ENCODE measurements at places on chromosomes 11 and 22.

DNA sequence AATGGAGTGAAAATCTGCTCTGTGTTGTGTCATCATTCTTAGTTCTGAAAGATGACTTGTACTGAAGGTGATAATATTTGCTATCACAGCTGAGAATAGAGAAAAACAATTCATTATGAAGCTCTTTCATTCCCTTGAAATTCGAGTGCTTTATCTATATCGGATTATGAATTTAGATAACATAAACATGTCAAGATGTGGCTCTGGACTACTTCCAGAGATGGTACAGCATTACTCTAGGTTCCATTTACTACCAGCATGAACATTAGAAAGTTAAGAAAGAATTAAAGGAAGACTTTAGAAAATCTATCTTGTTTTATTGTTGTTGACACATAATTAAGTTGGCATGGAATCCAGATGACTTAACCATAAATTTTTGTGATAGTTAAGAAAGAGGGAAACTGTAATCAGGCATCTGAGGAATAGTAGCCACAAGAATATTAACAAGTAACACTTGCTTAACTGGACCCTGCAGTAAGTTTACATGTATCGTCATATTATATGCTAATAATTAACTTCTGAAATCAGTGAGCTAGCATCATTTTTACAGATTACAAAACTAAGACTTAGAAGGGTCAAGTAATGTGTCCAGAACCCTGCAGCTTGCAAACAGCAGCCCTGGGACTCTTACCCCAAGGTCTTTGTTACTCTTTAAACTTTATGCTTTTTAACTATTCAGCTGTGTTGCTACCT lies 182.6 kb downstream of the DDX10 start:
- no peak for DNase-seq

- DNase-seq = no peak
Measured at GRCh38 chr22:41380993-41381328, 781 bp upstream of the TEF start.

GRCh38 chr11:11108026-11108425 lies 245.0 kb downstream of the CSNK2A3 start:
- DNase-seq = no peak

GRCh38 chr22:38177044-38177443 lies 4.6 kb downstream of the PLA2G6 start:
- DNase-seq = no peak

- DNase-seq = no peak
Measured at GRCh38 chr22:30910358-30910757, 58.2 kb downstream of the MORC2 start.

DNA sequence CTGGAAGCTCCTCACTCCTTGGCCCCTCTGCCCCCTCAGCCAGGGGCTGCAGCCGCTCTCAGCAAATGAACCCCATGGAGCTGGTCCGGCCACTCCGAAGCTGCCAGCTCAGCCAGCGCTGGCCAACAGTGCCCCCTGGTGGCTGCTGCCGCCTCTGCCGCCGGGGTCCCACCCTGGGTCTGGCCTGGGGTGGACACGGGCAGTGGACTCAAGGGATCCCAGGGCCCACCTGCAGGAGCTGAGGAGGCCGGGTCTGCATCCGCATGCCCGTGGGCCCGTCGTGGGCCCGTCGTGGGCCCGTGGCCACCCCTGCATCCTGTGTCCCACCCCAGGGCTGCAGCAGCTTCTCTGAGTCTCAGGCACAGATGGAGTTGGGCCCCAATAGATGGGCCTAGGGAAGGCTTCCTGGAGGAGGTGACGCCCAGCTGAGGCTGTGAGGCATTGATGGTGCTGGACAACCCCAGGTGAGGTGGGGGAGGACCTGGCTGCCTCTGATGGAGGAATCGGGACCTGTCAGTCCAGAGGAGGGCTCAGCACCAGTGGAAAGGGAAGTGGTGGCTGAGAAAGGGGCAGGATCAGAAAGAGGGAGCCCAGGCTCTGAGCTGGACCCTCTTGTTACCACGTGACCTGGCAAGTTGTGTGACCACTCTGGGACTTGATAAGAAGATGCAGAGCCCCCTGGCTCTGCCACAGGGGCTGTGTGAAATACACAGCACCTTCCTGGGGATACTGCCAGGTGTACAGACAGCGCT lies 522.3 kb downstream of the BRD1 start:
- peak; percentile 8 for DNase-seq

- DNase-seq = no peak
Measured at GRCh38 chr11:116811194-116811593, 11.9 kb downstream of the APOA4 start.

DNA sequence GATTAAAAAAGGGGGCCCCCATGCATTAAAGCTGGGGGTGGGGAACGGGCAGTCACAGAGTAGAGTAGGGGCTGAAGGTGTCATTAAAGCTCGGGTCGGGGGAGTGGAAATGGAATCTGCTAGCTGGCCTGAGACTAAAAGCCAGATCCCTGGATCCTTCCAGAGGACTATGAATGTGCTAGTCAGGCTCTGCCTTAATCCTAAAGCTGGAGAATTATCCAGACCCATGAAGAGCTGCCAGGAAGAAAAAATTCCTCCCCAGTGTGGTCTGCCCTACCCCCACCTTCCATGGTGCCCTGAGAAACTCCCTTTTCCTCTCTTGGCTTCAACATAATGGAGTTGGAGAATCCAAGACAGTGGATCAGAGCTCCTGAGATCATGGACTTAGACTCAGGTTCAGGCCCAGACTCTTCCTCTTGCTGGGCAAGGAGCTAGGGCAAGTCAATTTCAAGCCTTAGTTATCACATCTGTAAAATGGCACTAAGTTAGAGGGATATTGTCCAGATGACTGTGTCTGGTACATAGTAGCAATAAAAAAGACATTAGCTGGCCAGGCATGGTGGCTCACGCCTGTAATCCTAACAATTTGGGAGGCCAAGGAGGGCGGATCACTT lies 24.0 kb upstream of the SMTN start:
- DNase-seq = no peak

GRCh38 chr22:38485783-38486182 lies 17.9 kb downstream of the KDELR3 start:
- DNase-seq = no peak

DNA sequence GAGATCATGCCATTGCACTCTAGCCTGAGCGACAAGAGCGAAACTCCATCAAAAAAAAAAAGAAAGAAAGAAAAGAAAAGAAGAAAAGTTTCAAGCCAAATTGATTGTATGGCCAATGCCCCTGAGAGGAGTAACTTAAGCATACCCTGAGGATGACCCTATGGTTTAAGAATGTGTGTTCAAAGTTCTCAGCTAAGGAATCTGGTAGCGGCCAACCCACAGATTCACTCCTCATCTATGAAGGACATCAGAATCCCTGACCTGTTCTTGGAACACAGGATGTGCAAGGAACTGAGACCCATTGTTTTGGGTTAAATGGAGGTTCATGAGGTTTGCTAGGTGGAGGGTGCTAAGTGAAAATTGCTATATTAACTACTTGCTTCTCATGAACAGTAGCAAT lies 18.1 kb downstream of the IZUMO1R start:
- no peak for DNase-seq
